Stimulated activated CD4-positive, alpha-beta T cell treated with anti-CD3 and anti-CD28 coated beads, Interleukin-4, amount 100 ng/mL, for 1 hour (primary cell): ENCODE measurements at places on chromosomes 12 and 14.

GRCh38 chr14:51962711-51963110 is 26.6 kb upstream of the RTRAF start:
- no peak for DNase-seq

- DNase-seq = no peak
Measured at GRCh38 chr14:66425402-66425801, 60.8 kb upstream of the CCDC196 start.

GRCh38 chr14:54931598-54932340 is 29.1 kb upstream of the GCH1 start:
- no peak for DNase-seq

- no peak for DNase-seq
Measured at GRCh38 chr12:69630191-69630590, 19.5 kb upstream of the LRRC10 start.

DNA sequence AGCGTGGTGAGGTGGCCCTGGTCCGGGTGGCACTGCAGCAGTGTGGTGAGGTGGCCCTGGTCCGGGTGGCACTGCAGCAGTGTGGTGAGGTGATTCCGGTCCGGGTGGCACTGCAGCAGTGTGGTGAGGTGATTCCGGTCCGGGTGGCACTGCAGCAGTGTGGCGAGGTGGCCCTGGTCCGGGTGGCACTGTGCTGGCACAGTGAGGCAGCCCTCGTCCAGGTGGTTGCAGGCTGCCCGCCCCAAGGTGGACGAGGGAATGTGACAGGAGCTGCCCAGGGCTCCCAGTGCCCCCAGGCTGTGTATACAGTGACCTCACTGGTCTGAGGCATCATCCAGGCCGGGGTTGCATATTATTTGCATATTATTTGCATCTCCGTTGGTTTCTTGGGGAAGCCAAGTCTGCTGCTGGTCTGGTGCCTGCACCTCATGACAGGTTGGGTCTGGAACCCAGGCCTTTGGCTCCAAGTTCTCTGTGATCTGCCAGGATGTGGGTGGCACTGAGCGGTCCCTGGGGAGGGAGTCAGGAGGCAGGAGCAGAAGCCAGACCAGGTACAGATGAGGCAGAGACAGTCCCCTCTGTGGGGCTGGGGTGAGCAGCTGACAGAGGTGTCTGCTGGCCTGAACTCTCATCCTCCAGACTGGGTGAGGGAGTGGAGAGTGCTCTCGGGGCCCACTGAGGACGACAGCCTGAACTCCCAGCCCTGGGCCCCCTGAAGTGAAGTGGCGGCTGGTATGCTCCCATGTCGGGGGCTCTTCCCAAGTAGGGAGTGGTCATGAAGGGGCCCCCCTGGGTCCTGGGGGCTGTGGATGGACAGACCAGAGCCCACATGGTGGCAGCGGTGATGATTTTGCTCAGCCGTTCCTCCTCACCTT is 79.3 kb downstream of the KIF26A start:
- DNase-seq = no peak

- DNase-seq = no peak
Measured at GRCh38 chr12:39626033-39626814, 6.6 kb upstream of the ABCD2 start.

- DNase-seq = no peak
Measured at GRCh38 chr12:51817027-51817953, 31.2 kb downstream of the FIGNL2 start.

DNA sequence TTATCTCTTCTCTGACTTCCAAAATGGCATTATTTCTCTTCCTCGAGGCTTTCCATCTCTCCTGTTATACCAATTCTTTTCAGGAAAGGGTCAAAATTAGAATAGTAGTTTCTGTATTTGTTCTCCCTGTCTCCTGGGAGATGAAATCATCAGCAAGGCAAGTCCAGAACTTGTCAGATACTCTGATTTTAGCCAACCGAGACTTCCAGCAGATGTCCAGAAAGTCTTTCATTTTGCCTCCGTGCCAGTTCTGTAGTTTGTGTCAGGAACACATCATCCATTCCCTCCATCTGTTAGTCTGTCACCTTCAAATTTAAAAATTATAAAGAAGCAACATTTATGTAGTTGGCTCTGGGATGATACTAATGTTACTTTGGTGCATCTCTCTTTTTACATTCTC is 275.7 kb downstream of the CCDC59 start:
- no peak for DNase-seq

- DNase-seq = peak; percentile 29
Measured at GRCh38 chr12:62813031-62813829, 121.7 kb downstream of the PPM1H start.

GRCh38 chr14:37443461-37443860 is 151.6 kb downstream of the FOXA1 start:
- no peak for DNase-seq

GRCh38 chr12:112939761-112940381 is 1.6 kb downstream of the OAS3 start:
- DNase-seq = no peak

DNA sequence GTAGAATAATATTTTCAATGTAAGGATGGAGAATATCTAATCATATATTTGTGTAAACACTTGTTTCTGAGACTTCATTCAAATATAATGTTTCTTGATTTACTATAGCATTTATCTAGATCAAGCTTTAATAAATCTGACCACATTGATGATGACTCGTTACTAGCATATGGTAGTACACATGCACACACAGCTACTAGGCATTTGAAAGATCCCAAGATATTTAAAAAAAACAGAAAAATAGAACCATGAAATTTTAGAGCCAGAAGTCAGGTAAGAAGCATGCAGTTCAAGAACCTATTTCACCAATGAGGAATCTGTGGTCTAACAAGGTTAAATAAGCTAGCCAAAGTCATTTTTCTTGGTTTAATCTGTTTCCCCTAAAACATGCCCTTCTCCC is 32.0 kb downstream of the DCP1B start:
- no peak for DNase-seq

DNA sequence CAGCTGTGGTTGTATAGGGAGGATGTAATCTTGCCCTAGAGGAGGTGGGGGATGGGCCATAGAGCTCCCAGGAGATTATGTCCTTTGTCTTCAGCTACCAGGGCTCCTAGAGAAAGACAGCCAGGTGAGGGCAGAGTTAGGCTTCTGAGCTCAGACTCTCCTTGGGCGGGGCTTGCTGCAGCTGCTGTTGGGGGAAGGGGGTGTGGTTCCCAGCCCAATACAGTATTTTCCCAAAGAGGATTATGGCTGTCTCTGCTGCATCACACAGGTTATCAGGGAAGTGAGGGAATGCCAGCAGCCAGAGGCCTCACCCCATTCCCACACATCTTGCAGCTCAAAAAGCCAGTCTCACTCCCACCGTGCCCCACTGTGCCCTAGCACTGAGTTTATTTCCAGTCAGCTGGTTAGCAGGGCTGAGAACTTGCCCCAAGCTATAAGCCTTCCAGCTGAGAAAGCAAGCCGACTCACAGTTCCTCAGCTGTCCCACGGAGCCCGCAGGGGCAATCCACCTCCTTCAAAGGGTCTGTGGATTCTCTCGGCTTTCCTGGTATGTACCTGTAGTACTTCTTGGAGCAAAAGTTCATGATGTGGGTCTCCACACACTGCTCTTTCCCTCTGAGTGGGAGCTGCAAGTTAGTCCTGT is 217.3 kb upstream of the CPNE8 start:
- DNase-seq = no peak
